GM12878 (cell line): ENCODE measurements at places on chromosomes 5 and 9.

GRCh38 chr5:109326919-109327318, 82.9 kb downstream of the PJA2 start:
- DNase-seq: no peak

GRCh38 chr5:50712479-50712878, 46.0 kb downstream of the PARP8 start:
- DNase-seq: no peak

DNA sequence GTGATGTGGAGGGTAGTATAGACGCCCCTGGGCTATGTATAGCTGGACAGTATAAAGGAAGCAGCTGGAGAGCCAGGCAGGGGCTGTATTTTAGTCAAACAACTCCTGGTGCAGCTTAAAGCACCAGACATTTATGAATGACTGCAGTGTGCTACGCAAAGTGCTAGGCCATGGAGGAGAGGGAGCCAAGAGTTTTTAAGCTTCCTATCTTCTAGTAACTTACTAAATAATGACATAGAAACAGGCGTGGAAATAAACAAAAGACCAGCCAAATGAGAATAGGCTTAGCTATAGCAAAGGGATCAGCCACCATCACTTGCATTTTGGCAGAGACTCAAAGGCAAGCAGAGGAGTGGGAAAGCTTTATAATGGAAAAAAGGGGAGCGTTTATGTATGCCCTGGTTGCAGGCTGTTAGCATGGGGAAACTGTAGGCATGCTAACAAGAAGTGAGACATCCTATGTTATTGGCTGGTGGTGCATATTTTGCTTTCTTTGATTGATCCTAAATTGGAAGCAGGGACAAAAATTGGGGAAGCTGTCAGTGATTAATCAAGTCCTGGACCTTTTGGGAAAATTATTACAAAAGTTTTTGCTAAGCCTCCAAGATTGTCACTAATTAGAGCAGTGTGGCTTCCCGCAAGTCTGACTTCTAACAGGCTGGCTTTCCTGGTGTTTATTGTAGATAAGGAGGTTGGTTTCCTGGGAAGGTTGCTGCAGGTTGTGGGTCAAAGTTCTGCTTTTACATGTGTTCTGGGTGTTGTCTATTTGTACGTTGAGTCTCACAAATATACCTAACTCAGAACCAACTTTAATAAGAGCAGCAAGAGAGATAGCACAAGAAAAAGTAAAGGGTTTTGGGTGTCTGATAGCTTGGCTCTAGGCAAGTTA, 46.6 kb downstream of the RAB3C start:
- no peak for DNase-seq

DNA sequence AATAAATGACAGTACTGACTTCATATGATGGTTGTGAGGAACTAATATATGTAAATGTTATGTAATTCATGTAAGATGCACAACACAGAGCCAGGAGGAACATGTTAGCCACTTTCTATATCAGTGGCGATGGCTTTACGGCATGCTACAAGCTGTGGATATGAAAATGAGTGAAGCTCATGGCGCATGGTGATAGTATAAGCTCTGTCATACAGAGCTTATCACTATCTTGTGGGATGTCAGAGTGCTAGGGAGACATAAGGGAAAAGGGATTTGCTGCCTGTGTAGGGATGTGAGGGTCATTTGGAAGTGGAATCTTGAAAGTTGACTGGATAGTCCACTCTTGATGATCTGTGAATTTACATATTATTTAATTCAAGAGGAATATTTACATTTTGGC, 13.6 kb downstream of the CPEB4 start:
- no peak for DNase-seq

DNA sequence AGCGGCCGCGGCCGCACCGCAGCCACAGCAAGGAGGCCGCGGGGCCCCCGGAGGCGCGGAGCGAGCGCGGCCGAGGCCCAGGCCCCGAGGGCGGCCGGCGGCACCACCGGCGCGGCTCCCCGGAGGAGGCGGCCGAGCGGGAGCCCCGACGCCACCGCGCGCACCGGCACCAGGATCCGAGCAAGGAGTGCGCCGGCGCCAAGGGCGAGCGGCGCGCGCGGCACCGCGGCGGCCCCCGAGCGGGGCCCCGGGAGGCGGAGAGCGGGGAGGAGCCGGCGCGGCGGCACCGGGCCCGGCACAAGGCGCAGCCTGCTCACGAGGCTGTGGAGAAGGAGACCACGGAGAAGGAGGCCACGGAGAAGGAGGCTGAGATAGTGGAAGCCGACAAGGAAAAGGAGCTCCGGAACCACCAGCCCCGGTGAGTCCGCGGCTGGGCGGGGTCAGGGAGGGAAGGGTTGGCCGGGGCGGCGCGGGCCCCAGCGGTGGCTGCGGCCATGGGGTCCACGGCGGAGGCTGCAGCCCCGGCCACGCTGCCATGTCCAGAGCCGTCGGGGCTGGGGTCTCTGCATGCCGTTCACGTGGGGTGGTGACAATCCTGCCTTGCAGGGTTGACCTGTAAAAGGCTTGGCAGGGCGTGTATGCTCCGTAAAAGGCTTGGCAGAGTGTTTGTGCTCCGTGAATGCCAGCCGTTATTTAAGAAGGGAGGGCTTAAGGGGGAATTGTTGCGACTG, 146.0 kb downstream of the CACNA1B start:
- DNase-seq: no peak
